ENCODE measurements at places on chromosomes 13 and 19. TPM values are rescaled to one million over a fixed set of nuclear protein-coding genes. Genes with fewer than 3 reads are reported as not detected.
A peak's percentile ranks its signal among the peaks of the same experiment; 100 is the strongest.

The B3GLCT gene
- 26.8 TPM for total RNA-seq

The OR7C1 gene
- not detected for total RNA-seq

The RAB20 gene
- 10.9 TPM for total RNA-seq

The RAP2A gene
- 7.9 TPM for total RNA-seq

The OR7D2 gene
- total RNA-seq: not detected

The COQ8B gene
- 38.5 TPM for total RNA-seq

The ZNF177 gene
- 5.8 TPM for total RNA-seq

The GNG7 gene
- 0.88 TPM for total RNA-seq

The EPSTI1 gene
- 6.9 TPM for total RNA-seq

The TNFSF13B gene
- 3.7 TPM for total RNA-seq

The ZNF738 gene
- total RNA-seq: 48.8 TPM

DNA sequence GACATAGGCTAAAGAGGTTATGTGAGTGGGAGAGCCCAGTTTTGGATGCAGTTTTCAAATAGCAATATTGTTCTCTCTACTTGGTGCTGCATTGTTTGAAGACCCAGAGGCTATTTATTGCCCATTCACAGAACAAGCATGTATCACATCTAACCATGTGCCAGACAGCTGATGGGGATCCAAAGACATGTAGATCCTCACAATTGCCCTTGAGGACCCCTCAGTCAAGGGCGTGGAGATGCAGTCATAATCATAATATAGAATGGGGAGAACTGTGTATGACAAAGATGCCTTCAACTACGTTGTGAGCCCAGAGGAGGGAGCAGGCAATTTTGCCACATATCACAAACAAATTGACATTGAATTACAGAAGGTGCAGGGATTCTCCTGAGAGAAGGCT lies 70.5 kb downstream of the NHLRC3 start:
- DNase-seq: no peak

- peak; percentile 55 for DNase-seq
These were observed 1.7 kb upstream of the DBP start for GRCh38 chr19:48638831-48639381.

GRCh38 chr13:52644108-52644507 lies 1.9 kb downstream of the HNRNPA1L2 start:
- DNase-seq: no peak

DNA sequence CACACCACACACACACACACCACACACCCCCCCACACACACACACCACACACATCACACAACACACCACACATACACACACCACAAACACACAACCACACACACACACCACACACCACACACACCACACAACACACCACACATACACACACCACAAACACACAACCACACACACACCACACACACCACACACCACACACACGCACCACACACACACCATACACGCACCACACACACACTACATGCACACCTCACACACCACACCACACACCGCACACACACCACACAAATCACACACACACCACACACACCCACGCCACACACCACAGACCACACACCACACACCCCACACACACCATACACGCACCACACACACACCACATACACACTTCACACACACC lies 83.5 kb downstream of the ZNF557 start:
- DNase-seq: no peak

GRCh38 chr19:48490981-48491792 lies 20.4 kb downstream of the LMTK3 start:
- peak; percentile 54 for DNase-seq

GRCh38 chr19:33432446-33433170 lies 59.1 kb downstream of the CEBPG start:
- DNase-seq: no peak

DNA sequence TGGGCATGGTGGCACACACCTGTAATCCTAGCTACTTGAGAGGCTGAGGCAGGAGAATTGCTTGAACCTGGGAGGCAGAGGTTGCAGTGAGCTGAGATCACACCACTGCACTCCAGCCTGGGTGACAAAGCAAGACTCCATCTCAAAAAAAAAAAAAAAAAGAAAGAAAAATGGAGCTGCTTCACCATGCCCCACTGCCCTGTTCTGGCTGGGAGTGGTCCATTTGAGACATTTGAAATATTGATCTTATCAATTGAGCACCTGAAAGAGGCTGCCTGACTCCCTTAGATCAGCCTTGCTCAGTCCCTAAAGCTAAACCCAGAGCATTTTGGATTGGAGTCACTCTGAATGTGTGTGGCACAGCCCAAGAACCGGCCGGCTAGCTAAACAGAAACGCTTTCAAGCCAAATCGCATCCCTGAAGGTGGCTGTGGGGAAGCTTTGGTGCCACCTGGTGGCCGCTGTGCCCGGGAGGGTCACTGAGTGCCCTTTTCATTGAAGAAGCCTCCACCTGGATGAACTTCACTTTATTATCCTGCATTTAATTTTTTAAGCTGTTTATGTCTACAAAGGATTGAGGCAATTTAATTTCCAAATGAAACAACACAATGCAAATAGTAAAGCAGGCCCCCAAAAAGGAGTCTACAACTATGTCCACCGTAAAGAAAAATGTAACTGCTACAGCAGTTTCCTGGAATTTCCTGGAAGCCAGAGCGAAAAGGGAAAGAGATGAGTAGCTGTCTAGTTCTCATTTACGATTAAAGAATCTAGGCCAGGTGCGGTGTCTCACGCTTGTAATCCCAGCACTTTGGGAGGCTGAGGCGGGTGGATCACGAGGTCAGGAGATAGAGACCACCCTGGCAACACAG lies 53.1 kb upstream of the SERPINE3 start:
- peak; percentile 74 for DNase-seq

DNA sequence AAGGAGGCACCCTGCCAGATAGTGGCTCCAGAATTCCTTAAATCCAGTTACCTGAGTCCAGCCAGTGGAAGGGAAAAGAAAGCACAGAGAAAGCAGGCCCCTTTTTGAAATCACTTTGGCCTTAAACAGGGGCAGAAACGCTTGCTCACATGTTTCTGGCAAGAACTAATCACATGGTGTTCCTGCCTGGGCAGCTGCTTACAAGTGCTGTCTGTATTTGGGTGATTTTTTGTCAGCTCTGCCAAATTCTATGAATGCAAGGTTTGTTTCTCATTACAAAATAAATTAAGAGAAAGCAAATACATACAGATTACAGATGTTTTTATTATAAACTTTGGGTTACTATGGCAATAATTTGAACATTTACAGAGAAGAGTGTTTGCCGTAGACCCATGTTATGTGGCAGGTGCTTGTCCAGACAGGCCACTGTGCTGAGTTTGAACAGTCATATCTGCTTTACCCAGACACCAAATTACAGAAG lies 1237.8 kb downstream of the SLITRK5 start:
- DNase-seq: no peak

DNA sequence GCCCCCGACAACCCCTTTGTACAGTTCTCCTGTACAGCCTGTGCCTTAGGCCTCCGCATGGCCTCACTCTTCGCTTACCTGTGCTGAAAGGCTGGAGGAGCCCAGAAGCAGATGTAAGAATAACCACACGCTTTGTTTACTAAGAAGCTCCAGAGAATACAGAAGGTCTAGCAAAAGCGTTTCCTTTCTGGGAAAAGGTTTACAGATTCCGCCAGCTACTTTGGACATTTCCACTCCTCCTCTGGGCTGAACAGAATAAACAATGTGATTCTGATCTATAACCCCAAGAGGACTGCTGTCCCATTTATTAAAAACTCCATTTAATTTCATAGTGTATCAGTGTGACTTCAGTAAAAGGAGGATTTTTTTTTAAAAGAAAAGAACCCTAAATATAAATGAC lies 339.2 kb downstream of the DNAJC15 start:
- DNase-seq: no peak

GRCh38 chr19:8302357-8302691 lies 5.8 kb downstream of the CD320 start:
- peak; percentile 11 for DNase-seq

DNA sequence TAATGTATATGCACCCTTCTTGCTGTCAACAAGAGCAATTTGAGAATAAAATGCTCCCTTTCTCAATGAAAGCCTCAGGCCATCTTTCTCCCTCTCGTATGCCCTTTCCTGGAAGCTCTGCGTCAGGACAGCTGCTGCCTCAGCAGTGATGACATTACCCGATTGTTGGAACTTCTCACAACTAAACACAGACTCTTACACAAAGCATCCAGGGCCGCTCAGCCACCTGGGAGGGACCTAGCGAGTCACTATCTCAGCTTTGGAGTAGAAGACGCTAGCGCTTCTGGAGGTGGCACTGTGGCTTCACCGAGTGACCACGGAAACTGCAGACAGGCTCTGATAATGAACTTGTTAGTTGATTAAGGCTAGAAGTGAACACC lies 153.2 kb upstream of the SOX1 start:
- DNase-seq: no peak

- DNase-seq: no peak
These were observed 13.5 kb upstream of the IL4I1 start for GRCh38 chr19:49910179-49910578.

DNA sequence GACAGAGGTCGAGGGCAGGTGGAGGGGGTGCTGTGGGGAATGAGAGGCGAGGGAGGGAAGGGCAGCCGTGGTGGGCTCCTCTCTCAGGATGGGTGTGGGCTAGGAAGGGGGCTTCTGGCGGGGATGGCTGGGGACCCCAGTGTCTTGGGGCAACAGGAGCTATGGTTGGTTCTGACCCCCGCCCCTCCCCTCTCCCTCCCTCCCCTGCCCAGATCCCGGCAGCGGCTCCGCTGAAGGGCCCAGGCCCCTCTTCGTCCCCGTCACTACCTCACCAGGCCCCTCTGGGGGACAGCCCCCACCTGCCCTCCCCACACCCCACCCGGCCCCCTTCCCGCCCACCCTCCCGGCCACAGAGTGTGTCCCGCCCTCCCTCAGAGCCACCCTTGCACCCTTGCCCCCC lies 19.3 kb upstream of the EHD2 start:
- DNase-seq: no peak

- peak; percentile 35 for DNase-seq
These were observed 9.6 kb downstream of the CIC start for GRCh38 chr19:42278452-42279154.

GRCh38 chr13:99580500-99581268 lies 79.4 kb downstream of the TM9SF2 start:
- DNase-seq: no peak

DNA sequence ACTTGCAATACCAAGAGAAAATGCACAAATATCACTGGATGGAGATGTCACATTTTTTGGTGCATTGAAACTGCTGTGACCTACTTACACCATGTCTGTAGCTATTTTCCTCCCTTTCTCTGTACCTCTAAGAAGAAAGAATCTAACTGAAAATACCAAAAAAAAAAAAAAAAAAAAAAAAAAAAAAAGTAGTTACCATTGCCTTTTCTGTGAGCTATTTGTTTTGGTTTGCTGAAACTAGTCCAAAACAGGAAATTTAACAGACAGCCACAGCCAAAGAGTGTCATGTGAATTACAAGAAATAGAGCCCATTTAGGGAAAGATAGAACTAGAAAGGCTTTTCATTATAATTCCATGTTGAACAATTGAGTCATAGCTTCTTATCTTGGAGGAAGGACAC lies 37.3 kb downstream of the TNFSF13B start:
- DNase-seq: no peak
